ENCODE measurements at places on chromosomes 4 and X. TPM values are rescaled to one million over a fixed set of nuclear protein-coding genes. Genes with fewer than 3 reads are reported as not detected.

ERVMER34-1 gene
- 4.4 TPM for polyA plus RNA-seq

DNA sequence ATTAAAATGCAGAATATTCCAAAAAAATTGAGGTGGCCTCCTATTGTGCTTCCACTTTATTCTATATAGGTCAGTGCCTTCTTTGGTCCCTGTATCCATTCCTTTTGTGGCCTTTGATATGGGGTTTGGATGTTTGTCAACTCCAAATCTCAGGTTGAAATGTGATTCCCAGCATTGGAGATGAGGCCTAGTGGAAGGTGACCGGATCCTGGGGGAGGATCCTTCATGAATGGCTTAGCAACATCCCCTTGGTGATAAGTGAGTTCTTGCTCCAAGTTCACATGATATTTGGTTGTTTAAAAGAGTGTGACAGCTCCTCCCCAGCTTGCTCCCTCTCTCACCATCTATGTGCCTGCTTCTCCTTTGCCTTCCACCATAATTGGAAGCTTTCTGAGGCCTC, 380.6 kb downstream of the INPP4B start:
- DNase-seq, result no peak

CLCN4 gene
- 4.5 TPM for polyA plus RNA-seq

CCDC149 gene
- polyA plus RNA-seq, result 19.4 TPM

PNMA6F gene
- polyA plus RNA-seq, result 0.12 TPM

DNA sequence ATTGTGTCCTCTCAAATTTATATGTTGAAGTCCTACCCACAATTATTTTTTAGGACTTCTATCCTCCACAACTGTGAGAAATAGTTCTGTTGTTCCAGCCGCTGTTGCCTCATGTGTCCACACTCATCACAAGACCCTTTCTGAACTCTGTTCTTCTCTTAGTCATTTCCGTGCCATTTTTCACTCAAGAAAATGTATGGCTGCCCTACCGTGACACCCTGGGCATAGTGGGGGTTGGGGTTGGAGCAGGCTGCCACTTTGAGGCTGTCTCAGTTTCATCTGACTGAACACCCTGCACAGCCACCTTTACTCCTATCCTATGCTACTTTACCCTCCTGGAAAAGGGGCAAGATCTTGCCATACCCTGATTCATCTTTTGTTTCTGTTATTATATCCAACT, 319.1 kb downstream of the TENM3 start:
- no peak for DNase-seq

AADAT gene
- 23.9 TPM for polyA plus RNA-seq

GRCh38 chr4:2482693-2483092, 13.8 kb downstream of the RNF4 start:
- DNase-seq, result no peak

DNA sequence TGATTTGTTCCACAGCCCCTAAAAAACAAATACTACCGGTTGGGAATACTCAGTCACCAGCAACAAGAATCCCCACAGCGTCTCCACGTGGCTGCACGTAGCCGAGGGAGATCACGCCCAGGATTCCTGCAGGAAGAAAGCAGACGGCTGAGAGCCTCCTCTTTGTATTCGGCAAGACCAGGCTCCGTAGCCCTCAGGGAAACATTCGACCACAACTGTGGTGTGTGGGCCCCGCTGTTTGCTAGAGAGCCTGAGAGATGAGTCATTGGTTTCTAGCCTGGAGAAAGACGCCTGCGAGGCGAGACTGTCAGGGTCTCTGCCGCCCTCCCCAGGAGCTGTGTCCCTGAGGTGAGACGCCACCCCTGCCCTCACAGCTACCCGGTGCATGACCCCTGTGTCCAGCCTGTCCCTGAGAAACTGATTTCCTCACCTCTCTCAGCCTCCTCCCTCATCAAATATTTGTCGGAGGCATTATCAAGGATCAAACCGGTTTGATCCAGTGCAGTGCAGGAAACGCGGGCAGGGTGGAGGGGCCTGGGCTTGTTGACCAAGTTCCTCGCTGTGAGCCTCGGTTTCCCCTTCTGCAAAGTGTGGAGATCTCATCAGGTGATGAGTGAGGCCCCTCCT, 4.7 kb upstream of the S100P start:
- no peak for DNase-seq

DNA sequence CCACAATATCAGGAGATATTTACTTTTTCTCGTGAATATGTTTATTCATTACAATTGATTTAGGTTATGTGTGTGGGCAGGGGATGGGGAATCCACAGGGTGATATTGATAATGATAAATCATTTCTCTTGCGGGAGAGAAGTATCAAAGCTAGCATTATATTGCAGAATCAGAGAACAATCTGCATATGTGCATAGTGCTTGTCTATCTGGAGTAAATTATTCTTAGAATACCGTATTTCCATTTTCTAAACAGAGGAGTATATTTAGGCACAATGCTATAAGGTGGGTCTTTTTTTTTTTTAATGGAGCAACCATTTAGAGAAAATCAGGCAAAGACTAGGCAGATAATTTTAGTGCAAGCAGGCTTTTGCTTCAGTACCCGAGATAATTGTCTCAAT, 166.0 kb upstream of the ARX start:
- no peak for DNase-seq

DNA sequence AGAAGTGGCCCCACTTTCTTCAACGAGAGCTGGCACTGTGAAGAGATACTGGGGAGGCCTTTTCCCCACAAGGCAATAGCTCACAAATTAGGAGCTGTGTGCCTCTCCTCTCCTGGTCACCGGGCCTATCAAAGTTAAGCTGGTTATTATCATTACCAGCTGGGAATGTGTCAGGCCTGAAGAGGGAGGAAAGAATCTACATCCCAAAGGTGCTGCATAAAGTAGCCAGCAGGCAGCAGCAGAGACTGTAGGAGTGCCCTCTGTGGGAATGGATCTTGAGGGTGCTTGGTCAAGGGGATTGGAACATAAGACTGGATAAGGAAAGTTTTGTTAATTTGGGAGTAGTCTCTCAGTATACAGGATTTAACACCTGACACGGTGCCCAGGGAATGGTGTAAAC, 9.1 kb upstream of the TMPRSS11D start:
- DNase-seq, result no peak

SSX4 gene
- polyA plus RNA-seq, result not detected

DNA sequence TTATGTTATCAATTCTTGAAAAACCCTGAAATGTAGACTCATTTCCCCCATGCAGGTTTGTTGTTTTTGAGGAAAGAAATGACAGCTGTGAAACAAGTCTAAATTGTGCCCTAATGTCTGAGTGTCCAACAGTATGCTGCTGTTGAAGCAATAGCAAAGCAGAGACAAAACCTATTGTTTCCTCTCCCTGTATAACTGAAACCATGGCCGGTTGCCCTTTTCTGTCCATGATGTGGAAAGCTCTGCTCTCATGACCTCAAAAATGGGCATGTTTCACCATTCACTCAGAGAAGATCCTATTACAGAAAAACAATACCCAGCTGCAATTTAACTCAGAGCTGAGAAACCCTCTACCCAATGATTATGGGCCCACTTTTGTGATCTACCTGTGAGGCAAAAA, 312.6 kb upstream of the FTHL17 start:
- DNase-seq, result no peak

- no peak for DNase-seq
Measured at GRCh38 chr4:8688908-8689445, 96.4 kb downstream of the CPZ start.

GRCh38 chr4:7529368-7530080, 94.8 kb upstream of the PSAPL1 start:
- DNase-seq, result no peak

- DNase-seq, result no peak
Measured at GRCh38 chr4:98113012-98113411, 30.3 kb downstream of the STPG2 start.

GRCh38 chr4:37486166-37486565, 200.0 kb downstream of the RELL1 start:
- DNase-seq, result no peak

- no peak for DNase-seq
Measured at GRCh38 chr4:1623400-1623799, 60.7 kb downstream of the FAM53A start.

- no peak for DNase-seq
Measured at GRCh38 chrX:130125091-130125874, 15.0 kb upstream of the ELF4 start.

GRCh38 chr4:88759895-88760290, 62.3 kb upstream of the NAP1L5 start:
- no peak for DNase-seq

EXOC1L gene
- not detected for polyA plus RNA-seq

APLN gene
- 5.5 TPM for polyA plus RNA-seq

DNA sequence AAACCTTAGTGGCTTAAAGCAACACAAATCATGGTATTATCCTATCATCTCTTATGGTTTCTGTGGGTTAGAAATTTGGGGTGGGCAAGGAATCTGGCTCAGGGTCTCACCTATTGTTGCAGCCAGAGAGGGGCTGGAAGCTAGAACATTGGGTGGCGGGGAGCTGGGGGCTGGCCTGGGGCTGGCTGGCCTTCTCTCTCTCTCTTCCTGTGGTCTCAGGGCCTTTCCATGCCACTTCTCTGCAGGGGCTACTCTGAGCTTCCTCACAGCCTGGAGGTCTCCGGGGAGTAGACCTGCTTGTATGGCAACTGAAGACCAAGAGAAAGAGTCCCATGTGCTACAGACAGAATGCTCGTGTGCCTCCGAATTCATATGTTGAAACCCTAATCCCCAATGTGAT, 10.7 kb upstream of the XPNPEP2 start:
- no peak for DNase-seq

FRMPD4 gene
- 0.14 TPM for polyA plus RNA-seq

PPP1R2C gene
- not detected for polyA plus RNA-seq

ERCC6L gene
- 4.7 TPM for polyA plus RNA-seq

SPANXN4 gene
- polyA plus RNA-seq, result not detected

DACH2 gene
- polyA plus RNA-seq, result 28.2 TPM

DNA sequence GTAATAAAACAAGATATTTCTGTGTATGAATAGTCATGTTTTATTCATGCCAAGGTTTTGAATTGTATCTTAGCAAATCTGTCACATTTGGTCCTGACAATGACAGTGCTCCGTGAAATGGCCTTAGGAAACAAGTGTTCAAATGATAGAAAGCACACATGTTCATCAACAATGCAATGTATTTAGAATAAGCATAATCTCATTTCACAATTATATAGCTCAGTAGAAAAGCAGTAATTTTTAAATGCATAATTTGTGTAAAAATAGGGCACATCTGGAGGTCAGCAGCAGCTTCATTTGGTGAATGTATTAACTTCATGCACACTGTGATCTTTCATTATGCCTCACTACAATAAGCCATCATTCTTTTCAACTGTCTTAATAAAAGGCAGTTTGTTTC, 380.4 kb downstream of the GPM6A start:
- no peak for DNase-seq

GABRQ gene
- polyA plus RNA-seq, result 1.4 TPM

DNA sequence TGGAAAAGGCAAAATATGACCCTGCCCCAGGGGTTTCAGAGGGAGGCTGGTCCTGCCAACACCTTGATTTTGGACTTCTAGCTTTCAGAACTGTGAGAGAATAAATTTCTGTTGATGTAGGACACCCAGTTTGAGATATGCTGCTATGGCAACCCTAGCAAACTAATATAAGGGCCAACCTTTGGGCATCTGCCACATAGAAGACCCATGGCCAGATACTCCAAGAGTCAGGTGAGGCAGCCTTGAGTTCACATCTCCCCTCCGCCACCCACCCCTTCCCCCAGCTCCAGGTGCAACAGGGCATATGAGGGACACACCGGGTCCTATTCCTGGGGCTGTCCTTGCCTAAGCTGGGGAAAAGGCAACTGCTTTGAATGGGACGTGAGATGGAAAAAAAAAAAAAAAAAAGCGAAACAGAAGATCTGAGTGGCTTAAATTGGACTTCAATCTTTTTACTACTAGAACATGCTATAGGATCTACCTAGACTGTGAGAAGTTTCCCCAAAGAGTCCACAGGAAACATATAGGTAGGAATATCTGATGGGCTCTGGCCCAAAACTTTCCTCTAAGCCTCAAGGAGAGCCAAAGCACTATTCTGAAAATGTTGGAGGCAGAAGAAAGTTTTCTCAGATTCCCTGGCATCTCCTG, 56.5 kb upstream of the PROM1 start:
- no peak for DNase-seq

All from right renal cortex interstitium (tissue), 3 donors.